ENCODE measurements at places on chromosomes 16 and 17.

- DNase-seq, result no peak
Measured at GRCh38 chr17:47701608-47702007, 7.6 kb downstream of the TBKBP1 start.

DNA sequence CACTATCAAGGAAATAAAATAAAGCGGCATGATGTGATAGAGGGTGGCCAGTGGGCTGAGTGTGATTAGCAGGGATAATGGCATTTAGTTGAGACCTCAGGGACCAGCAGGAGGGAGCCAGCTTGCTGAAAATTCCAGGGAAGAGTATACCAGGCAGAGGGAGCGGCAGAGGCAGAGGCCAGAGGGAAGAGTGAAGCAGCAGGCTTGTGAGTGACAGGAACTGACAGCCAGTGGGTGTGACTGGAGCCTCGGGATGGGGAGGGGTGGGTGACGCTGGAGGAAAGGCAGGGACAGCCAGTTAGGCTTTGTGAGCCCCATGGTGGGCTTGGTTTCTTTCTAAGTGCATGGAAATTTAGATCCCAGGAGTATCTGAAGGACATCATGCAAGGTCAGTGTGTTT lies 209.7 kb upstream of the CACNG3 start:
- no peak for DNase-seq

DNA sequence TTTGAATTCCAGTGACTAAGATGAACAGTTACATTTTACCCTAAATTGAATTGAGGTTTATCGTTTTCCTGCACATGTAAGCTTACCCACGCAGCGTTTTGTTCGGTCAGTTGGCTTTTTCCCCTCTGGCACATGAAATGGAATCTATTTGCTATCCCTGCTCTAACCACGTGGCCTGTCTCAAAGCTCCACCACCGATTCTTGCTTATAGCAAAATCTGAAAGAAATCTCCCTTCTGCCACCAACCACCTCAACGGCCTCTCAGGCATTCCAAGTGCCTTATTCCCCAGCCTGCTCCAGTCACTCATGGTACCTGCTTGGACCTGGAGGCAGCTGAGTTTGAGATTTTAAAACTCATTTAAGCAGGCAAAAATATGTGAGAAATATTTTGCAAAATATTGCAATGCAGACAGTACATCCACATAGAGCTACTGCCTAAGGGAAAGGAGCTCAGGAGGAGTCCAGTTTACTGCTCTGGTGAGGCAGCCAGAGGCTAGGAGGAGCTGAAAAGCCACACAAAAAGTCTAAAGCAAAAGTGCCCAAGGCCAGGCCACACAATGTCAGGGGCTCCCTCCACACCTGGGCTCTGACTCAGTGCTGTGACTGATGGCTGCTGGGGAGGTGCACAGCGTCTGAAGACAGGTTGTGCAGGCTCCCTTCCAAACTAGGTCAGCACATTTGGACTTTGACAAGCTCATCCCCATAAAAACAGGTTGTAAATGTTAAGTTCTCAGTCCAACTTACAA lies 26.4 kb downstream of the ARHGAP17 start:
- DNase-seq, result no peak

DNA sequence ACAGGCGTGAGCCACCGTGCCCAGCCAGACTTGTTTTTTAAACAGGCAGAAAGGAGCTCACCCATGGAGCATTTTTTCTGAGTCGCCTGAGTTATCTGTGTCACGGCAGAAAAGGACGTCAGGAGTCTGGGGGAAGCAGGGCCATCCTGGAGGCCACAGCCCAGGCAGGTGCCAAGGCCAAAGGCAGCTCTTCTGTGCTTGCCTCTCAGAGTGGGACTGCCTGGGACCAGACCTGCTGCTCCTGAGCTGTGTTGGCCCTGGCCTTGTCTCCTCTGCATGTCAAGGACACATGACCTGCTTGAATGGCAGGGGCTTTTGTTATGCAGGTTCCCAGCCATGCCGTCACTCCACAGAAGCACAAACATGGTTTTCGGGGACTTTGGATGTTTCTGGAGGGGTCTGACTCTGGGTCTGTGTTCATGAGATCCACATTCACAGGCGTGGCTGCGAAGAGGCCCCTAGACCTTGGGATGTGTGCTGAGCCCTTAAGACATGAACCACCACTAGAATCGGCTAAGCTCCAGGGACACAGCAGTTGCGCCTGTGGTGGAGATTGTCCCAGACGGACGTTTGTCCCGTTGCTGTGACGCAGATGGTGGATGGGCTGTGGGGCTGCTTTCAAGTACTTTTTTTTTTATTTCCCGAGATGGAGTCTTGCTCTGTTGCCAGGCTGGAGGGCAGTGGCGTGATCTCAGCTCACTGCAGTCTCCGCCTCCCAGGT lies 33.8 kb downstream of the FOXK2 start:
- DNase-seq, result no peak

Data from activated T-cell treated with anti-CD3 and anti-CD28 coated beads for 48 hours (primary cell).